Coronary artery (tissue), 2 donors: ENCODE measurements at places on chromosomes 1 and 21.
A peak's percentile ranks its signal among the peaks of the same experiment; 100 is the strongest.

DNA sequence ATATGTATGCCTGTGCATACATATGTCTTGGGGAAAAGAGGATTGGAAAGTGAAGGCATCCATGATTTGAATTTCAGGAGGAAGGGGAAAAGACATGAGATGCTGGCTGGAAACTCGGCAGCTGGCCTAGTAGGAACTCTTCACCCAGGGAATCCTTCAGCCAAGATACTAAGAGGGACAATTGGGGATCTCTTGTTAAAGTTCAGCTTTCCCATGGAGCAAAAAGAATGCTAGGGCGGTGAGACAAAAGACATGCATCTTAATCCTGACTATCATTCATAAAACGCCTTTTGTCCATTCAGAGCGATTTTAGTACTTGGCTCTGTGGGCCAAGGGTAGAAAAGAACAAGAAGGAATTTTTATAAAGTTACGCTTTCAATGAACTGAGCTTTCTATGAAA, 20.5 kb downstream of the PDPN start:
- no peak for DNase-seq

- no peak for DNase-seq
These were observed 91.5 kb downstream of the MRPL37 start for GRCh38 chr1:54291276-54292001.

- no peak for DNase-seq
These were observed 4.6 kb upstream of the KRTAP10-4 start for GRCh38 chr21:44568667-44569556.

DNA sequence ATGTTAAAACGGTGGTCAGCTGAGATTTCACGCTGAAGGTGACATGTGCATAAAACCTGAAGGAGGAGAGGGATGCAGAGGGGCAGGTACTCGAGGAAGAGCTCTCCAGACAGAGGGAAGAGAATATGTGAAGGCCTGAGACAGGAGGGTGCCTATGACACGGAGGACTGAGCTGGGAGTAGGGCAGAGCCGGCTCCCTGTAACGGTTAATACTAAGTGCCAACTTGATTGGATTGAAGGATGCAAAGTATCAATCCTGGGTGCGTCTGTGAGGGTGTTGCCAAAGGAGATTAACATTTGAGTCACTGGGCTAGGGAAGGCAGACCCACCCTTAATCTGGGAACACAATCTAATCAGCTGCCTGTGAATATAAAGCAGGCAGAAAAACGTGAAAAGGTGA, 136.2 kb upstream of the SYT6 start:
- no peak for DNase-seq

GRCh38 chr21:38267991-38268863, 11.4 kb downstream of the KCNJ15 start:
- DNase-seq, result no peak

DNA sequence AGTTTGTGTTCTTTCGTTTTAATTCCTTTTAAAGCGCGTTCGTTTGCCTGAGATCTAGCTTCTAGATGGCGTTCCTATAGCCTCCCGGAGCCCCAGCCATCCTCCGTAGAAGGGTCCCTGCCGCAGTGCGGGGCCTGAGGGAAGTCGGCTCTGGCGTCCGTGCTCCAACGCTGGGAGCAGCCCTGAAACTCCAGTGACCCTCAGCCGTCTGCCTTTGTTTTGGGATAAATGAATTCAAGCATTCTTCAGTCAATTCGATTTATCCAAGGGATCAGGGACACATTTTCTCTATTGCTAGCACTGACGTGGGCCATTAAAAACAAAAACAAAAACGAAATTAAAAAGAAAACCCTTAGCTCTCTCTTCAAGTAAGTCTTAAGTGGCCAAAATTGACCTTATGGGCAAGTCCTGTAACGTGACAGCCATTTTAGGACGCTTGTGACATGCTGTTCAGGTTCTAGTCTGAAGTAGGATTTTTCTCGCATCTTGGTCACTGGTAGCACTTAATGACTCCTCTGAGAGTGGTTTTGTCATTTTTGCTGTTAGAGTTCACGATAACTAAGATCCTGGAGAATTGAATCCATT, 742 bp upstream of the HSPA13 start:
- DNase-seq, result no peak

DNA sequence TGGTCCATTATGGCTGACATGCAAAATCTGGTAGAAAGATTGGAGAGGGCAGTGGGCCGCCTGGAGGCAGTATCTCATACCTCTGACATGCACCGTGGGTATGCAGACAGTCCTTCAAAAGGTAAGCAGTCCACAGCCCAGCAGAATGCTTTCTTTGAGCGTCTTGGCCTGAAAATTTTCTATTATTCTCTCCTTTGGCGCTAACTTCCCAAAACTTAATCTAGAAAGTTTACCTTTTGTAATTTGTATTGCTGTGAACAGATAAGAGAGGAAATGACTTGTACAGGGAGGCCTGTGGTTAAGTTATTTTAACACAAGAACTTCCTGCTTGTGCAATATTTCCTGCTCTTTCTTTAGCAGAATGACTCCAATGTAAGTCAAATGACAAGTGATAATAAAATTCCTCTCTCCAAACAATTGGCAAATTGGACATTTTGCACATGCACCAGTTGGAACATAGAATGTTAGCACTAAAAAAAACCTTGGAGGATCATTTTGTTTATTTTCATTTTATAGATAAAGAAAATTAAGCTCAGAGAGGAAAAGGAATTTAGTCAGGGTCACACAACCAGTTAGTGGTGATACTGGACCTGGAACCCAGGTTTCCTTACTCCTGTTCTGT, 18.9 kb downstream of the CAP1 start:
- no peak for DNase-seq

DNA sequence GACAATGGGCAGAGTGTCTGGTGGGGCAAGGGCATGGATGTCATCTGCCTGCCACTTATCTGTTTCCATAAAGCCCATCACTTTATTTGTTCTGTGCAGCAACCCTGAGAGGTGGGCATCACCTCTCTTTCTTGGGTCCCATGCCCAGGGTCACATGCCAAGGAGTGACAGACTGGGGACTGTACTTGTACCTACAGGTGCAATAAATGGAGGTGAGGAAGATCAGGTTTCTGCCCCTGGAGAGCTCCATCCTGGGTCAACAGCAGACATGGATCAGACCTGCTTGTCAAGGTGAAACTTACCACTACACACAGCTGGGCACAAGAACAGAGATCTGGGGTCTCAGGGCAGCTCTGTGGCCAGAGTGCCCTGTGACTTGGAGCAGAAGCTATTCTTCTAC, 18.4 kb upstream of the PRDM16 start:
- DNase-seq, result peak; percentile 57

DNA sequence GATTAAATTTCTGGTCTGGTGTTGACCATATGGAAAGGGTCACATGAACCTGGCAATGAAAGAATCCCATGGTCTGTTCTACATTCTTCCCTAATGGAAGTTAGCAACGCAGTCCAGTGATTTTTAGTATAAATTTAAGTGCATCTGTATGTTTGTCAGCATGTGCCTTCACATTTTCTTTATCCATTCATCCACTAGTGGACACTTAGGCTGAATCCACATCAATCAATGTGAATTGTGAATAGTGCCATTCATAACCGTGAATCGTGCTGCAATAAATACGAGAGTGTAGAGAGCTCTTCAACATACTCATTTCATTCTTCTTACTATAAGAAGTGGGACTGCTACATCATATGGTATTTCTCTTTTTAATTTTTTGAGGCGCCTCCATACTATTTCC, 12.7 kb upstream of the IFI16 start:
- DNase-seq, result no peak

DNA sequence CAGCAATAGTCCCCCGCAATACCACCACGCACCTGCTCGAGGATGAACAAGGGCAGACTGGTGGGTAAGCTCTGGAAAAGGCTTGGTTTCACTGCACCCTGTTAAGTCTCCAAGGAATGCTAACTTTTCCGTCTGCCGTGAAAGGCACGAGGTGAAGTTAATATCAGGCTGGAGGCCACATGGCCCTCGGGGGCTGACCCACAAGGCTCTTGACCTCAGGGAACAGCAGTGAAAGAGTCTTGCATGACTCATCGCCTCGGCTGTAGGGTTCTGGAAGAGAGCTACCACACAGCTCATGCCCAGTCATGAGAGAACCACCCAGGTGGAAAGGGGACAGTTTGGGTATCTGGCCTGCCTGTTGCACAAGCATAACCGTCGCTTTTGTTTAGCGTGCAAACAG, 24.7 kb downstream of the SCCPDH start:
- no peak for DNase-seq

- DNase-seq, result no peak
These were observed 34.5 kb downstream of the CD247 start for GRCh38 chr1:167483790-167484189.
